ENCODE measurements at places on chromosomes 13 and 19.
A peak's percentile ranks its signal among the peaks of the same experiment; 100 is the strongest.

GRCh38 chr19:54155694-54156093 is 3.8 kb downstream of the LENG1 start:
- DNase-seq = no peak

DNA sequence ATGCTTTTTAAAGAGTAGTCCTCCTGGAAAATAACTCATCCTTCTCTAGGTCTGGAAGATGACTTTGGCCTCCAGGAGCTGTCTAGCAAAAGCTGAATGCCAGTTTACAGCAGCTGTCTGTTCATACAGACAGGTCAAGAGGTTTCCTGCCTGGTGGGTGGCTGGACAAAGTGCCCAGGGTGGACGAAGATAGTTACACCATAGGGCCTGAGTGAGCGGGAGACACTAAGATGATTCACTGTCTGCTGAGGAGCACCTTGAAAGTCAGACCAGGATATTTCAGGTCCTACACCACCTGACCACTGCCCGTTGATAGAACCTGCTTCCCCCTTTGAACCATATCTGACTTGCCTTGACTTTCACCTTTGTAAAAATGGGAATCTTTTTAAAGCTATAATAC is 49.2 kb upstream of the RCBTB2 start:
- DNase-seq = no peak

DNA sequence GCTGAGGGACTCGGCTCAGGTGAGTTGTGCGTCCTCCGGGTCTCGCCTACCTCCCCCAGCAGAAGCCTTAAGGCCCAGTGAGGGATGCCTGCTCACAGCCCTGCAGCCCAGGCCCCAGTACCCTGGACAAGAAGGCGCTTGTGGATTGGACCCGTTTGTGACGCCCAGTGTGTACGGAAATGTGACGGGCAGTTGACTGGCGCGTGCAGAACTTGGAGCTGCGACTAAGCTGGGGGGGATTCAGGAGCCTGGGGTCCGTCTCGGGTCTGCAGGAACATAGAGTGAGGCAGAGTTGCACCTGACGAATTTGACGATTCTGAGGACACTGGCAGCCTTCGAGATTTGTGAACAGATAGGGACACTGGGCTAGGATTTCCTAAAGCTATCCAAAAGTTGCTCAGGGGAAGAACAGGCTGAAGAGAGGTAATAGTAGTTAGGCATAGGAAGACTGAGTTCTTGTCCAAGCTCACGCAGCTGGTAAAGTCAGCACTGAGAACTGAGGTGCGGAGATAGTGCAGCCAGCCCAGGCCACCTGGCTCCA is 519 bp downstream of the ZNF551 start:
- DNase-seq = no peak

DNA sequence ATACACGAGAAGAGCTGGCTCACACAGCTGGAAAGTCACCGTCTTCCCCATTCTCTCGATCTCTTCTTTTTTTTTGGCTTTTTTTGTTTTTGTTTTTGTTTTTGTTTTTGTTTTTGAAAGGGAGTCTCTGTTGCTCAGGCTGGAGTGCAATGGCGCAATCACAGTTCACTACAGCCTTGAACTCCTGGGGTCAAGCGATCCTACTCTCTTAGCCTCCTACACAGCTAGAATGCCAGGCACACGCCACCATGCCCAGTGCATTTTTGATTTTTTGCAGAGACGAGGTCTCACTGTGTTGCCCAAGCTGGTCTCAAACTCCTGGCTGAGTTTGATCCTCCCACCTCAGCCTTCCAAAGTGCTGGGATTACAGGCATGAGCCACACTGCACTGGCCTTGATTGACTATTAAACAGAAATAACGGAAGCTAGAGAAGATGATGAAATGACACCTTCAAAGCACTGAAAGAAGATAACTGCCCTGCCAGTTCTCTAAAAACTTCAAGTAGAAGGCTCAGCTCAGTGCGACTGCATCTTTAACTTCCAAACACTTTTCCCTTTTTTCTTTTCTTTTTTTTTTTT is 4.0 kb downstream of the FXYD3 start:
- no peak for DNase-seq

DNA sequence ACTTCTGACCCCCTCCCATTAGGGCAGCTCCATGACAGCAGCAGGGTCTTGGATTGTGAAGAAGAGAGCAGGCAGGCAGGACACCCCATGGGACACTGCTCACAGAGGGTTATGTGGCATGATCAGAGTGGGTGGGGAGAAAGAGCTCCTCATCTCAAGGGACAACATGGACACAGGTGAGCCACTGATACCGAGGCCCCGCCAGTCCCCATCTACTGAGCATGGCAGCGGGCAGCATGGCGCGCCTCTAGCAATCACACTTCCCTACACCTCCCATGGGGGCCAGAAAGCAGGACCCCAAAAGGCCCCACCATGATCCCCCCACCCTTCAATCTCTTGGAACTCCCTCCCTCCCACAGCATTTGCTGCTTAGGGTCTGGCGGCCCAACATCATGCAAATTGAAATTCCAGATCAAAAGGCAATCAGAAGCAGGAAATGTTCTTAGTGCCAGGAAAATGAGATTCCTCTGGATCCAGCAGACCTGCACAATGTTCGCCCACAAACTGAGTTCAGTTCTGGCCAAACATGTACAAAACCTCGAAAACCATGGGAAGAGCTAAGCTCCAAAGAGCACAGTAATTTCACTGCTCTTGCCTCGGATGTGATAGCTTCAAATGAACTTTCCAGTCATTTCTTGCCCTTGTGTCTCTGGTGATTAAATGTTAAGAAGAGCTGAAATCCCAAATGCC is 14.8 kb downstream of the DOCK9 start:
- DNase-seq = no peak

- no peak for DNase-seq
These were observed 2758.2 kb downstream of the PCDH9 start for GRCh38 chr13:64471916-64472315.

DNA sequence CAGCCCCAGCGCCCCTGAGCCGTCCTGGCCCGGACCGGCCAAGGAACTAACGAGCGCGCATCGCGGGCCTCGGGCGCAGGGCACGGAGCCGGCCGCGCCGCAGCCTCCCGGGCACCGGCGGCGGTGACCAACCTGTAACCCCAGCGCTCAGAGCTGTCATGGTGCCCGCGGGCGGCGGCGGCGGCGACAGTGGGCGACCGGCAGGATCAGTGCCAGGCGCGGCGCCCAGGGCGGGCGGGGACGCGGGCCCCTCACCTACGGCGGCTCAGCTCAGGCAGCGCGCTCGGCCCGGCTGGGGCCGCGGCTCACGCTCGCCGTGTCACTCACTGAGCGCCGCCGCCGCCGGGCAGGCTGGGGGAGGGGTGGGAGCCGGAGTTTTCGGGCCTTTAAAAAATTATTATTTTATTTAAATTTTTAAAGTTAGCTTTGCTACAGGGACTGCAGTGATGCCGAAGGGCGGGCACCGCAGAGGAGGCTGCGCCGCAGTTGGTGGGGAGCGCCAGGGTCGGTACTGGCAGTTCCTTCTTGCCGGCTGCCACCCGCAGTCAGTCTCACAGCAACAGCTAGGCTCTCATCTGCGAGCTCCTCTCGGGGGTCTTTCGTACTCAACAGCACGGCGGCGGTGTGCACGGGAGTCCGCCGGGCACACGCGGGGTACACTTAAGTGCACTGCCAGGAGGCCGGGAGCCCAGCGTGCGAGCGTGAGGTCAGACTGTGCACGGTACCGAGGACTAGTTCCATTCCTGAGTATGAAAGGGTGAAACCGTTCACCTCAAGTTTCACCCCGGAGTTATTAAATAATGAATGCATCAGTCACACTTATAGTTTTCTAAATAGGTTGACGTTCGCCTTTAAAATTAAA is at the start of gene NALCN:
NALCN (minus strand) TSS at position 328 of the 862 bp plus-strand sequence. CDS start 17,382 bp downstream, outside the sequence.
- DNase-seq = no peak

- no peak for DNase-seq
These were observed 7.3 kb upstream of the PSMD8 start for GRCh38 chr19:38367041-38367440.

DNA sequence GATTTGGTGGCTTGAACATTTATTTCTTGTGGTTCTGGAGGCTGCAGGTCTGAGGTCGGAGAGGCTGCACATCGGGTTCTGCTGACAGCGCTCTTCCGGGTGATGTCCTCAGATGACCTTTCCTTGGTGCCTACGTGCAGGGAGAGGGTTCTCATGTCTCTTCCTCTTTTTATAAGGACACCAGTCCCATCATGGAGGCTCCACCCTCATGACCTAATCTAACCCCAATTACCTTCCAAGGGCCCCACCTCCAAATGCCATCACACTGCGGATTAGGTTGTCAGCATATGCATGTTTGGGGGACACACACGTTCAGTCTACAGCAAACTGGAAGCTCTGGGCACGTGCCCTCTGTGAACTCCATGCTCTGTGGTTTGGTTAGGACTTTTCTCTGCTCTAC is 338.6 kb downstream of the FGF9 start:
- no peak for DNase-seq

GRCh38 chr19:1266916-1267476 is 2.1 kb upstream of the CIRBP start:
- DNase-seq = no peak

- peak; percentile 7 for DNase-seq
These were observed 1651.9 kb upstream of the MIR17HG start for GRCh38 chr13:89695343-89696257.

DNA sequence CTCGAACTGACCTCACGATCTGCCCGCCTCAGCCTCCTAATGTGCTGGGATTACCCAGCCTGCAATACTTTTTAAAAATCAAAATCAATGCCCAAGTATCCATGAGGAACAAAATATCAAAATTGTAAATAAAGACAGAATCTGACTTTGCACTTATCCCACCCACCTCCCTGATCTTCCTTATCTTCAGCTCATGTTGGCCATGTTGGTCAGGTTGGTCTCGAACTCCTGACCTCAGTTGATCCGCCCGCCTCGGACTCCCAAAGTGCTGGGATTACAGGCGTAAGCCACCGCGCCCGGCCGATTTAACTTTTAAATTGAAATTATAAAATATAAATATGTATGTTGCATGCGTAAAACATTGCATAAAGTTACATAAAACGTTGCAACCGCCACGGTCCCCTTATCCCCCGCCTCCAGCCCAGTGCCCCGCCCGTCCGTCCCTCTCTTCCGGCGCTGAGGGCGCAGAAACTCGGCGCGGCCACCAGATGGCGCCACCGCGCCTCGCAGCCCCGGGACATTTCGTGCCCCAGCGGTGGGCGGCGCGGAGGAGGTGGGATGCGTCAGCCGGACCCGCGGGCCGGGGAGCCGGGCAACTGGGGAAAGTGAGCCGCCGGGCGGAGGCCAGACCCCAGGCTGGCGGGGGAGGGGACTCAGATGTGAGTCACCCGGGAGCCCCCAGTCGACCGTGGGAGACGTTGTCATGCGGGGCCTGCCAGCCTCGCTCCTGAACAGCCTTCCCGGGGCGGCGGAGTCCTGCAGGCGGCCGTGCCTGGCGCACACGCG is 1.5 kb upstream of the GADD45B start:
- peak; percentile 90 for DNase-seq

GRCh38 chr13:51935326-51936171 is 73.8 kb downstream of the CCDC70 start:
- DNase-seq = no peak

GRCh38 chr19:41328157-41328841 is 18.3 kb downstream of the CCDC97 start:
- DNase-seq = peak; percentile 56

DNA sequence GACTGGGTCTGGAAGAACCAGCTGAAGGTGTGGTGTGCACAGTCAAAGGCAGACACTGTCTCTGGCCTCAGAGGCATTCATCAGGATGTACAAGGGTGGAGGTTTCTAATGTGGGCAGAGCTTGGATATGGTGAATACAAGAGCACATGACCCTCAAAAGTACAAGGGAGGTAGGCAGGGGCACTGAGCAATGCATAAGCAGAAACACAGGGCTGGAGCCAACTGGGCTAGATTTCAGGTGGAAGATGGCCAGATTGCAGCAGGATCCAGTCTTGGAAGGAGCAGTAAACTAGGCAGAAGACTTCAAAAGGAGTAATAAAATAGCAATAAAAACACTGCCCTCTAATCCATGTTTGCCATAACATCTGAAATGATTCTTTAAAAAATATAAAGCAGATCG is 417.1 kb downstream of the OLFM4 start:
- no peak for DNase-seq

- no peak for DNase-seq
These were observed 121.1 kb downstream of the IRS2 start for GRCh38 chr13:109665240-109665639.

- DNase-seq = no peak
These were observed 253 bp upstream of the TPTE2 start for GRCh38 chr13:19561585-19561984.

- DNase-seq = no peak
These were observed 562.1 kb downstream of the TBC1D4 start for GRCh38 chr13:74919914-74920313.

DNA sequence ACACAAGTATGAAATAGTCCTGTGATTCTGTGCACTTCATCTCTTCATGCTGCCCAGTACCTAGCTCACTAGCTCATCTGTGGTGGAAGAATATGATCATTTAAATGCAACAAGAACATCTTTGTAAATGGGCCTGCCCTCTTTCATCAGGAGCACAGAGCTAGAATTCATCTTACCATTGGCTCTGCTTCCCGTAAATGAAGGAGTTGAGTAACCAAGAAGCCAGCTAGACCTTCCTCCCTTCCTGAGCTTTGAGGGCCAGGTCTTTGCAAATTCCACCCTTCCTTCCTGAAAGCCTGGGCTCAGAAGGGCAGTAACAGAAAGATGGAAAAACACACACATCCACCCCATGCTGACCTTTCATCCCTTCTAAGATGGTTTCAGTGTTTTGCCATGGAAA is 82.0 kb downstream of the FRY start:
- DNase-seq = no peak

DNA sequence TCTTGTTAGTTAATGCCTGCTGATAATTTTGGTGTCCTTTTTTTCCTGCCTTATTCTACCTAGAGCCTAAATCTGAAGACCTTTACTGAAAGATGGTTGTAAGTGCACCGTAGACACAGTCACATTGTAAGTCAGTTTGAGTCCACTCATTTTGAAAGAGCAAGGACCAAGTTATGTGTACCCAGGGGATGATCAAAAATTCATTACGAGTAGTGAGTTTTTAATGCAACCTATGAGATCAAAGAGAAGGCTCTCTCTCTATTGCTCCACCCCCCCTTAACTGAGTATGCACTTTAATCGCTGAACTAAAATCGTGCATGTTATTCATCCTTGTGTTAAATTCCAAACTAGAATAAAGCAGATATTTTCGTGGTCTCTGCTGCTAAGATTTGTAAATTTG is 1.8 kb downstream of the RAP2A start:
- peak; percentile 11 for DNase-seq

DNA sequence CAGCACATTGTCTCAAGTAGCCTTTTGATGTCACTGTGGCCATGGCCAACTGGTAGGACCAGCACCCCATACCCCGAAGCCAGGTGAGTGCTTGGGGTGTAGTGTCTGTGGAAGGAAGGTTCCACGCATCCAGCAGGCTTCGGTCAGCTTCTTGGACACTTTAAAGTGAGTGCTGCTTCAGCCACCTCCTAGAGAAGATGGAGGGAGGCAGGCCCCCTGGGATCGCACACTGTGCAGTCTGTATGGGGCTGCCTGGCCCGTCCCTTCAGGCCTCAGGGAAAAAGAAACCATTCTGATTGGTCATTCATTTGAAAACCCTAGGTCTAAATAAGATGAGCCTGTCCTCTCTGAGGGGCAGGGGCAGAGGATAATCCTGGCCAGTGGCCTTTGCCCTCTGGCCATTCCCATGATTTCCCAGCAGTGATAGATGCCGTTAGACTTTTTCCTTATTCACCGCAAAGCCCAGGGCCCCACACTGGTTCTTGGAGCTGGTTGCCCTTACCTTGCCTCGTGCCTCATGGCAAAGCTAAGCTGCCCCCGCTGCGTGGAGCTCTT is 30.7 kb downstream of the GATAD2A start:
- no peak for DNase-seq

- DNase-seq = no peak
These were observed 10.7 kb downstream of the APLP1 start for GRCh38 chr19:35879068-35879467.

- DNase-seq = no peak
These were observed 39.6 kb downstream of the C1QTNF9 start for GRCh38 chr13:24348797-24349515.

Data from GM20000 (cell line).